Osteocyte (in vitro differentiated cells): ENCODE measurements at places on chromosomes 5 and 9.

- DNase-seq, result no peak
Measured at GRCh38 chr9:18922161-18922885, 110.7 kb downstream of the SAXO1 start.

- no peak for DNase-seq
Measured at GRCh38 chr9:101093620-101094019, 65.1 kb downstream of the PLPPR1 start.

DNA sequence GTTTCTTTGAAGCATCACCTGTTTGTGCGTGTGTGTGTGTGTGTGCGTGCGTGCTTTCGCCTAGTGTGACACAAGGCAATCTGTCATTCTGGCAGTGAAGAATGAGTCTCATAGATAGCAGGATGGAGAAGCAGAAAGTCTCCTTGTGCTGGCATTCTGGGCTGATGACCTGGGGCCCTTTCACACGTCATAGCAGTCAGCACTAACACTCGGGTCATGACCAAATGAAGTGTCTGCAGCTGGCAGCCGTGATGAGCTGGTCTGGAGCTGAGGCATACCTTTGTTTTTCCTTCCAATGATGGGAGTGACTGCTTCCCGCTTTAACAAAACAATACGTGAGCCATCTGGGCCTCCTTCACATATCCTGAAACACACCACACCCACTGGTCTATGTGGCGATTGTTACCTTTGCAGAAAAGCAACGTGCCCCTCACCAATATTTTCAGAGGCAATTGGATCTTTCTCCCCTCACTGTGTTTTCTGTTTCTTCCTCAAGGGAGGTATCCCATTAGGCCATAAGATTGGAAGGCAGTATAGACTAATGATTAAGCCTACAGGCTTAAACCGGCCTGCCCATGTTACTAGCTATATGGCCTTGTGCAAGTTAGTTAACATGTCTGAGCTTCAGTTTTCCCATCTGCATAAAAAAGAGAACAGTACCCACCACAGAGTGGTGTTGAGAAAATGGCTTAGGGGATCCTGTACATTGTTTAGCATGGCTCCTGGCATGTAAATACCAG lies 88.8 kb downstream of the SREK1 start:
- no peak for DNase-seq

DNA sequence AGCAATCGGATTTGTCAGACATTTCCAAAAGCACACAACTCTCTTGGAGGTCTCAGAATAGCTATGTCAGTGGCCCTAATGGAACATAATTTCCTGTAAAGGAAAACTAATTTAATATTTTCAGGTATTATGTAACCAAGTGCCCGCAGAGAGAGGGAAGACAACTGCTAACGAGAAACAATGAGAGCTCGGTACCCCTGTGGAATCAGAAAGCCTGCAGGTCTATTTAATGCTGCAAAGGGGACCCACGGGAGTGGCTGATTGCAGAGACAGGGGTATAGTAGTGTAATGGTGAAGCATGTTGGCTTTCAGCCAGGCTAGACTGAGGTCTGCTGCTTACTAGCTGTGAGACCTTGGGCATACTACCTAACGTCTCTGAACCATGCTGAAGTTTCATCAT lies 508.1 kb upstream of the BRINP1 start:
- DNase-seq, result no peak
